ENCODE measurements at places on chromosomes 16 and 17. TPM values are rescaled to one million over a fixed set of nuclear protein-coding genes. Genes with fewer than 3 reads are reported as not detected.

The CES3 gene
- total RNA-seq: 13.6 TPM

The HOXB4 gene
- total RNA-seq: 0.58 TPM

The MTSS2 gene
- total RNA-seq: 50.7 TPM

The RCVRN gene
- 0.18 TPM for total RNA-seq

The NPIPA5 gene
- 0.45 TPM for total RNA-seq

The TBC1D26 gene
- total RNA-seq: not detected

- H3K27ac ChIP-seq: peak overlapping the region; percentile 60
- no peaks in the 10 kb centered on the region for H3K36me3 ChIP-seq
- peaks cover 36% of the 10 kb centered on the region for H3K4me1 ChIP-seq
- DNase-seq: no peak
- H3K27me3 ChIP-seq: no peaks in the 10 kb centered on the region
- no peak overlapping the region for H3K4me3 ChIP-seq
Observed at GRCh38 chr17:49566668-49567071, 9.0 kb upstream of the NXPH3 start.

- DNase-seq: no peak
- no peak overlapping the region for H3K4me3 ChIP-seq
- peaks cover 3% of the 10 kb centered on the region for H3K4me1 ChIP-seq
- H3K27me3 ChIP-seq: no peaks in the 10 kb centered on the region
- H3K36me3 ChIP-seq: no peaks in the 10 kb centered on the region
Observed at GRCh38 chr16:87311387-87311786, 5.8 kb downstream of the C16orf95 start.

GRCh38 chr16:35174016-35174415 lies 1714.6 kb downstream of the TP53TG3F start:
- DNase-seq: no peak
- H3K4me1 ChIP-seq: no peaks in the 10 kb centered on the region
- no peak overlapping the region for H3K27ac ChIP-seq
- no peaks in the 10 kb centered on the region for H3K27me3 ChIP-seq

- H3K4me1 ChIP-seq: peaks cover 72% of the 10 kb centered on the region
- H3K27ac ChIP-seq: peak overlapping the region; percentile 92
- H3K36me3 ChIP-seq: no peaks in the 10 kb centered on the region
- no peak for DNase-seq
- H3K4me3 ChIP-seq: peak overlapping the region; percentile 75
Observed at GRCh38 chr17:56835264-56835585, 1.3 kb downstream of the DGKE start.

- H3K27me3 ChIP-seq: no peaks in the 10 kb centered on the region
- H3K27ac ChIP-seq: no peak overlapping the region
- peak; percentile 76 for DNase-seq
- no peaks in the 10 kb centered on the region for H3K36me3 ChIP-seq
- peak overlapping the region; percentile 47 for H3K4me3 ChIP-seq
- H3K4me1 ChIP-seq: peaks cover 16% of the 10 kb centered on the region
Observed at GRCh38 chr17:39026980-39027451, 59.8 kb upstream of the FBXO47 start.

GRCh38 chr17:69810326-69810965 lies 264.6 kb upstream of the KCNJ16 start:
- DNase-seq: no peak
- H3K27ac ChIP-seq: no peak overlapping the region
- H3K27me3 ChIP-seq: no peaks in the 10 kb centered on the region
- no peaks in the 10 kb centered on the region for H3K4me1 ChIP-seq
- no peaks in the 10 kb centered on the region for H3K36me3 ChIP-seq
- no peak overlapping the region for H3K4me3 ChIP-seq

DNA sequence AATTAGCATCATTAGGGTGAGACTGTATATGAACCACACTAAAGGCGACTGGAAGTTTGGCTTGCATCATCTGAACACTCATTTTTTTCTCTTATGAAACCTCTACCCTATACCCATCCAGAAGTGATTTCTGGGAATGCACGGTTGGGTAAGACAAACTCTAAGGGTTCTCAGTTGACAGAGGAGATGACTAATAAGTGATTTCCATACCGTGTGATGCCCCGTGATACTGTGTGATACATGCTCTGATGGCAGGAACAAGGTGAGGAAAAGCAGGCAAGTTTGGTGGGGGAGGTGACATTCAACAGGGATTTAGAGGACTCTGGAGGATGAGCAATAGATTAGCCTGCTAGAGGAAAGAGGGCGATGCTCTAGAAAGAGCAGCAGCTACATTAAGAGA lies 156.4 kb upstream of the CCL2 start:
- no peaks in the 10 kb centered on the region for H3K36me3 ChIP-seq
- no peaks in the 10 kb centered on the region for H3K4me1 ChIP-seq
- H3K27me3 ChIP-seq: peaks cover 2% of the 10 kb centered on the region
- H3K4me3 ChIP-seq: no peak overlapping the region

DNA sequence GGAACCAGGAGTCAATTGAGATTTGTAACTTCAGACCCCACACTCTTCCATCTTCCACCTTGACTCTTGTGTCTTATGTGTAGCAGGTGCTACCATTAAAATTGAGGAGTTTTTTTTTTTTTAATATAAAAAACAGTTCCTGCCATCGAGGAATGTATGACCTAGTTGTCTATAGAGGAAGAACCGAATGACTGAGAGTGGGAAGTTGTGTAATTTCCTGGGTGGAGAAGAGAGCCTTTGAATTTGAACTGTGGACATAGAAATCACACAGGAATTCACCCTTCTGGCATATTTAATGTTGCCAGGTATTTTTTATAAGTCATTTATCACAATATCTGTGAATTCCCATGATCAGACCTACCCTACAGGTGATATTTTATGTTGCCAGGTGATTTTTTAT lies 22.0 kb downstream of the SP2 start:
- no peaks in the 10 kb centered on the region for H3K4me1 ChIP-seq
- no peaks in the 10 kb centered on the region for H3K27me3 ChIP-seq
- H3K4me3 ChIP-seq: no peak overlapping the region
- no peak for DNase-seq
- no peak overlapping the region for H3K27ac ChIP-seq

GRCh38 chr17:7843536-7844291 lies 9.7 kb downstream of the KDM6B start:
- peaks cover 43% of the 10 kb centered on the region for H3K36me3 ChIP-seq
- H3K27ac ChIP-seq: peak overlapping the region; percentile 99
- DNase-seq: peak; percentile 92
- peak overlapping the region; percentile 77 for H3K4me3 ChIP-seq
- H3K27me3 ChIP-seq: no peaks in the 10 kb centered on the region

DNA sequence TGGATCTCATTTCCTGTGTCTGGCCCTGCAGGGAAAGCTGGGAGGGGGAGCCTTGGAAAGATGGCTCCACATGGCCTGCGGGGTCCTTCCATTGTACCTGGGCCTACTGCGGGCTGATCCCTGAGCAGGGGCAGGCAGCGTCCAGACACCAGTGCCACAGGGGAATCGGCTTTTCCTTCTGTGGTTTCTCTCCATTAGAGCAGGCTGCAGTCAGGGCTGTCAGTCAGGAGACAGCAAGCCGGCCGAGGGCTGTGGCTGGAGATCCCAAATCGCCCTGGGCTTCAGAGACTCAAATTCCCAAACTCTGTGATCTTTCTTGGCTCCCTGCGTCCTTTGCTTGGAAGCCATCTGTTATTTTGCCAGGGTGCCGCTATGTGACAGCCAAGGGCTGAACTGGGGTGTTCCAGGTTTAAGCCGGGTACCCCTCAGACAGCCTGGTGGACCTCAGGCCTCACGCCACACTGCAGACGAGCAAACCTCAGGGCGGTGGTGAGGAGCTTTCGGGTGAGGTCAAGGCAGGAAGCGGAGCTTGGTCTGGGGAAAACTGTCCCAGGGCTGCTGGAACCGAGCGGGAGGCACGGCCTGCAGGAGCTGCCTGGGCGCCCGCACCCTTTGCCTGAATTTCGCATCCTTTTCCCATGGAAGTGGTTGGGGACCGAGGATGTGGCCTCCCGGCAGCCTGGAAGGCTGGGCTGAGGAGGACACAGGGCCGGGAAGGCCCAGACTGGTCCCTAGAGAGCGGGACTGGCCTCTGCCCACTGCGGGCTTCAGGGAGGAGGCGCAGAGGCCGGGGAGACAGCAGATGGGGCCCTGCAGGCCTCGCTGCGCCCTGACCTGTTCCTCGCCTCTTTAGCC lies 1.5 kb upstream of the CPNE7 start:
- no peaks in the 10 kb centered on the region for H3K36me3 ChIP-seq
- H3K27ac ChIP-seq: no peak overlapping the region
- peaks cover 26% of the 10 kb centered on the region for H3K4me1 ChIP-seq

- peaks cover 98% of the 10 kb centered on the region for H3K4me1 ChIP-seq
- DNase-seq: peak; percentile 49
- no peaks in the 10 kb centered on the region for H3K36me3 ChIP-seq
- H3K27ac ChIP-seq: peak overlapping the region; percentile 92
- H3K27me3 ChIP-seq: no peaks in the 10 kb centered on the region
Observed at GRCh38 chr16:58031016-58031800, 5.7 kb downstream of the MMP15 start.

DNA sequence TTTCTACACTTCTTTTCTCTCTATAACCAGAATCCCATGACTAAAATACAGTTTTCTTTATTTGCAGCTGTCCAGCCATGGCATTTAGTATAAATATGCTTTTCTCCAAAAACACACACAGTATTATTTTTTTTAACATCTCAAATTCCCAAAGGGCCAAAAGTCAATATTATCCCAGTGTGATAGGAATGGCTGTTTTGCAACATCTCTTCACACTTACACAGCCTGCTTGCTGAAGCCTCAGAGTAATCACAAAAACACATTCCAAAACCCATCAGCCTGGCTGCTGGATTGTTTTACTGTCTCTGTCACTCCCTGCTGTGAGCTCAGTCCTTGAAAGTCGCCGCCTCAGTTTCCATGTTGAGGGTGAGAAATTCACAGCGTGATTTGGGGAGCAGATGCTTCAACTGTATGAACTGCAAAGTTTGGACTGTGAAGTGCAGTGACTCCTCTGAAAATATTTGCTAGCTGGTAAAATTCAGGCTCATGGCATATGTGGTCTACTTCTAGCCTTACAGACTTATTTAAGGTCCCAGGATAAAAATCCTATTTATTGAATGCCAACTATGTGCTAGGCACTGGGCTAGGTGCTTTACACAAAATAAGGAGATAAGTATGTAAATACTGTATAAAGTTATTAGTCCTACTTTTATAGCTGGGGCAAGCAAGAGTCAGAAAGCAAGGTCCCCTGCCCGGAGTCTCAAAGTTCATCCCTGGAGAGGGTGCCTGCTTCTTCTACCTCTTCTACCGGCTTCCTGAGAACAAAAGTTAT lies 116.5 kb downstream of the SOCS1 start:
- no peak for DNase-seq
- H3K36me3 ChIP-seq: no peaks in the 10 kb centered on the region
- no peaks in the 10 kb centered on the region for H3K27me3 ChIP-seq
- no peak overlapping the region for H3K27ac ChIP-seq
- H3K4me3 ChIP-seq: no peak overlapping the region

DNA sequence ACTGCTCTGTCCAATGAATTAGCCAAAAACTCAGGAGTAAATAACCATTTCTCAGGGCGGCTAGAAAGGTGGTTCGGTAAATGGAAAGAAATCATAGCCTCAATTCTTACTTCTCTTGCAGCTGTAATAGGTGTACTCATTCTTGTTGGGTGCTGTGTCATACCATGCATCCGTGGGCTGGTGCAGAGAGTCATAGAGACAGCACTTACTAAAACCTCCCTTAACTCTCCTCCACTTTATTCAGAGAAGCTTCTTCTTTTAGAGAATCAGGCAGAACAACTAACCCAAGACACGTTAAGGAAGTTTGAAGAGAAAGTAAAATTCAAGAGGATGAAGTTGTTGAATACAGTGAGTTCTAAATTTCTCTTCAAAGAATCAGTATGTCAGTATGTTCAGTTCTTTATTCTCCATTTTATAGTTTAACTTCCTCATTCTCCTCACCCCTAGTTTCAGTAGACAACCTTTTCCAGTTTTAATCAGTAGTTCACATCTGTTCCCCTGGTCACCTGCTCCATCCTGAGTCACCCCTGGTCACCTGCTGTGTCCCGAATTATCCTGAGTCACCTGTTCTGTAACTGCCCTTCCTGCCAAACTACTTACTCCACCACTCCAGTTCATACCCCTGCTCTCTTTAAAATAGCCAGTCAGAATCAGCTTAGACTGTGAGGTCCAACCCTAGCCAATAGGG lies 85.9 kb downstream of the EMP2 start:
- no peaks in the 10 kb centered on the region for H3K27me3 ChIP-seq
- no peaks in the 10 kb centered on the region for H3K36me3 ChIP-seq
- no peak for DNase-seq
- H3K4me3 ChIP-seq: no peak overlapping the region
- H3K27ac ChIP-seq: no peak overlapping the region

DNA sequence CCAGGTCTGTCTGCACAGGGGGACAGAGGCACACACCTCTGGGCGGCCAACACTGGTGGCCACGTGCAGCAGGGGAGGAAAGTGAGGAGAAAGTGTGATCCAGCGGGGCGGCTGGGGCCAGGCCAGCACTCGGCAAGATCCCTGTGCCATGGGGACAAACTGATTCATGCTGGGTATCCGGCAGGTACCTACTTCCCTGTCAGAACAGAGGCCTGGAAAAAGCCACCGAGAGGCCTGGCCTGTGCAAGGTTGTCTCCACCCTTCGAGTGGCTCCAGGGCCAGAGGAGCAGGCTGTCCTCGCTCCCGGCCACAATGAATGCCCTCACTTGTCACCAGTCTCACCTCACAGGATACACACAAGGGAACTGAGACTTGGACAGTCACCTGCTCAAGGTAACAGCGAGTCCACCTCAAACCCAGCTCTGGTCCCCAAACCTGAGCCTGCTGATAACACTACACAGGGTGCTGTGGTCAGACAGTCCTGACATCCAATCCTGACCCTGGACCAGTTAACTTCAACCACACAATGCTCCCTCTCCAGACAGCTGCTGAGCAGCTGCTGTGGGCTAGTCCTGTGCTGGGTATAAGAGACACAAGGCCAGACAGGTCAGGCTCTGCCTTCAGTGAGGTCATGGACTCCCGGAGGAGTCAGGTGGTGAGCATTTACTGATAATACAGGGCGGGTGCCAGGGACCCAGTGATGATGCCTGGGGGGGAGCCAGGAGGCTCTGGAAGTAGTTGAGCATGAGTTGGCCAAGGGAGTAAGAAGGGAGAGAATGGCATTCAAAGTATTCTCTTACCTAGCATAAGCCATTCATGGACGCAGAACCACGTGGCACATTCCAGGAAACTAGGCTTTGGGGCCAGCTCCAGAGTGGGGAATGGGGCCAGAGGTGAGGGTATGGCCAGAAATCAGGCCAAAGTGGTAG lies 53.0 kb downstream of the VAC14 start:
- H3K27me3 ChIP-seq: no peaks in the 10 kb centered on the region
- DNase-seq: no peak
- peaks cover 20% of the 10 kb centered on the region for H3K36me3 ChIP-seq

DNA sequence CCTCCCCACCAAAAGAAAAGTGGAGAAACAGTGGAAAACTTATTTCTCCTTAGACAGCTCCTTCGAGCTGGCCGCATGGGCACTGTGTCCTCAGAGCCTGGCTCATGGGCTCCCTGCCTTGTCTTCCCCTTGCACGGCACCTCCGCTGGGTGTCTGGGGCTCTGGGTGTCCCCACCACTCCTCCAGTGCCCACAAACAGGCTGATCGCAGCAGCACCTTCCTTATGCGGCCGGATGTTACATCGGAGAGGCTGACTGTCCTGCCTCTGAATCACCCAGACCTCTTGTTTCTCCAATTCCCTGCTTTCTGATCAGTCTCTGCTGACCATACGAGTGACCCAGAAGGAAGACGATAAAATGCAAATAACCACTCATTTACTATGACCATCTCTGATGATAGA lies 121.7 kb downstream of the SLC39A11 start:
- DNase-seq: no peak
- no peak overlapping the region for H3K4me3 ChIP-seq
- H3K27me3 ChIP-seq: no peaks in the 10 kb centered on the region
- no peak overlapping the region for H3K27ac ChIP-seq
- H3K36me3 ChIP-seq: no peaks in the 10 kb centered on the region
- H3K4me1 ChIP-seq: peaks cover 16% of the 10 kb centered on the region

Data from stomach (tissue), 19 donors.